Stimulated activated CD8-positive, alpha-beta memory T cell treated with anti-CD3 and anti-CD28 coated beads, Interleukin-7, amount 100 ng/mL, for 1 hour (primary cell): ENCODE measurements at places on chromosomes 5 and 9.

DNA sequence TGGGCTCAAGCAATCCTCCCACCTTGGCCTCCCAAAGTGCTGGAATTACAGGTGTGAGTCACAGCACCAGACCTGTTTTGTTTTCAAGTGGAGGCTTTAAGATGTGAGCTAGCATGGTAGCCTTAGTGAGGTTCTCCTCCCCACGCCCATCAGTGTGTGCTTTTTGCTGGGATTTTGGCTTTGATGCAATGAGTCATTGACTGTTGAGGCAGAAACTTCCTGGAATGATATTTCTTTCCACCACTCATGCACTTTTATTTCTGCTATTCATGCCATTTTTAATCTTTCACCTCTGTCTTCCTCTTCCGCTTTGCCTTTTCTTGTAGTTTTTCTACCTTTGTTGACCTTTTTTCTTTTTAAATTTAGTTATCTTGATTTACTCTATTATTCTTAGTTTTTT is 4.2 kb upstream of the NFIL3 start:
- DNase-seq: no peak

- DNase-seq: no peak
Observed at GRCh38 chr5:142357469-142358090, 32.8 kb upstream of the SPRY4 start.

DNA sequence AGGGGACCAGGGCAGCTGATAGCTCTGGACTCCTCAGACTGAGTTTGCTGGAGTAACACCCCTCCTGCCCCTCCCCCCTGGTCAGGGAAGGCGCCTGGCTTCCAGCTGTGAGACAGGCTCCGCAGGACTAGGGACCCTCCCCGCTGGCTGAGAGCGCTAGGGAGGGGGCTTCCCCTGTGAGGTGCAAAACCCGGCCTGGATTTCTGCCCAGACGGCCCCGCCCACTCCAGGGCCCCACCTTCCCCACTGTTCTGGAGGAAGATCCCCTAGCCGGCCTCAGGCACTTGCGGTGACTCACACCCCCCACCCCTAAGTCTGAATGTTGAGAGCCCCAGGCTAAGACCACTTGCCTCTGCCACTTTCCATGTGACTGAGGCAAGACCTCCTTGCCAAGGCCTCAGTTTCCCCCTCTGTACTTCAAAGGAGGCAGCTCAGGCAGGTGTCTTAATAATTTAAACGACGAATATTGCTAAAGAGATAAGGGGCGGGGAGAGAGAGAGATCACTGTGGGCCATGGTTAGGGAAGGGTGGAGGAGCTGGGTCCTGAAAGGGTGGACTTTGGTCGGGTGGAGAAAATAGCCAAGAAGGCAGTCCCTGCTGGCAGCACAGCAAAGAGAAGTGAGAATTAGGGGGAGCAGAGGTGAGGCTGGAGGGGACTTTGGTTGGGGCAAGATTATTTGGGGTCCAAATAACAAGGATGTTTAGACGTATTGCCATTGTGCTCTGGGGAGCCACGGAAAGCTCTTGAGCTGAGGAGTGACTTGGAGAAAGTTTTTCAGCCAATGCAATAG is 1.0 kb upstream of the DAB2IP start:
- DNase-seq: no peak

- no peak for DNase-seq
Observed at GRCh38 chr5:22471154-22471553, 382.0 kb downstream of the CDH12 start.

DNA sequence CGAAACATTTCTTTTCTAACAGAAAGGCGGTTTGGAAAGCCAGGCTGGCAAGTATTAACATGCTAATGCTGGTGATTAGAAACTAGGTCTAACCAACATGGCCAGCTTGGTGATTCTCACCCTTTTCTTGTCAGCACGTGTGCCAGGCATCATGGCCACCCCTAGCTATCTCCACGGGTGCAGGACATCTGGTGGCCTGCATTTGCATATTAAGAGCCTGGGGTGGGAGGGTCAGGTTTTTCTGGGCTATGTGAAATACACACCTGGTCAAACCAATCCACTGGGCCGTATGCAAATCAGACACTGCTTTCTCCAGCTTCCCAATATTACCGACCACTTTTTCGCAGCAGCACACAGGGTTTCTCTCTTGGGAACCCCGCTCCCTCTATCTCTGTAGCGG is 612.1 kb downstream of the PTPRD start:
- DNase-seq: no peak

- DNase-seq: no peak
Observed at GRCh38 chr5:33167541-33167940, 273.2 kb upstream of the TARS1 start.

- DNase-seq: no peak
Observed at GRCh38 chr5:90680921-90681563, 122.4 kb downstream of the ADGRV1 start.

- DNase-seq: no peak
Observed at GRCh38 chr5:107218457-107219193, 452.1 kb downstream of the EFNA5 start.

- DNase-seq: no peak
Observed at GRCh38 chr5:171914726-171915338, 91.6 kb downstream of the FBXW11 start.
